Right atrium auricular region (tissue), 2 donors: ENCODE measurements at places on chromosomes 5 and 9. TPM values are rescaled to one million over a fixed set of nuclear protein-coding genes. Genes with fewer than 3 reads are reported as not detected.
A peak's percentile ranks its signal among the peaks of the same experiment; 100 is the strongest.

Gene PCDHB16
- total RNA-seq, result 5.3 TPM

Gene OTP
- total RNA-seq, result not detected

DNA sequence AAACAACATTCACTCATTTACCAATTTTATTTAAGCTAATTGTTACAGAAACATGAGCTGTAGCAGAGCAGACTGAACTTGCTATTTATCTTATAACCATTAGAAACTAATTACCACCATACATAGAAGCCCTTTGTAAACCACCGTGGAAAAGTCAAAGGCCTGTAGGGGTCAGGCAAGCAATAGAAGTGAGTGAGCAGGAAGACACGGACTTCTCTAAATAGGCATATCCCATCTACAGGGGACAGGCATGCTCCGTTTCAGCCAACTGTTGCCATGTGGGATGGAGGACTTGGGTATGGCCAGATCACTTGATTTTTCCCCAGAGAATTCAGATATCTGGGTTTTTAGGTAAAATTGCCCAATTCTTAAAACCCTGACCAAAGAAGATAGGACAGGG lies 44.8 kb downstream of the PRRC1 start:
- no peaks in the 10 kb centered on the region for H3K27me3 ChIP-seq
- H3K27ac ChIP-seq, result no peak overlapping the region
- H3K4me1 ChIP-seq, result no peaks in the 10 kb centered on the region
- H3K36me3 ChIP-seq, result no peaks in the 10 kb centered on the region
- no peak overlapping the region for H3K4me3 ChIP-seq

GRCh38 chr5:167985373-167985772 lies 306.1 kb upstream of the WWC1 start:
- no peaks in the 10 kb centered on the region for H3K36me3 ChIP-seq
- no peak overlapping the region for H3K4me3 ChIP-seq
- H3K27me3 ChIP-seq, result no peaks in the 10 kb centered on the region

DNA sequence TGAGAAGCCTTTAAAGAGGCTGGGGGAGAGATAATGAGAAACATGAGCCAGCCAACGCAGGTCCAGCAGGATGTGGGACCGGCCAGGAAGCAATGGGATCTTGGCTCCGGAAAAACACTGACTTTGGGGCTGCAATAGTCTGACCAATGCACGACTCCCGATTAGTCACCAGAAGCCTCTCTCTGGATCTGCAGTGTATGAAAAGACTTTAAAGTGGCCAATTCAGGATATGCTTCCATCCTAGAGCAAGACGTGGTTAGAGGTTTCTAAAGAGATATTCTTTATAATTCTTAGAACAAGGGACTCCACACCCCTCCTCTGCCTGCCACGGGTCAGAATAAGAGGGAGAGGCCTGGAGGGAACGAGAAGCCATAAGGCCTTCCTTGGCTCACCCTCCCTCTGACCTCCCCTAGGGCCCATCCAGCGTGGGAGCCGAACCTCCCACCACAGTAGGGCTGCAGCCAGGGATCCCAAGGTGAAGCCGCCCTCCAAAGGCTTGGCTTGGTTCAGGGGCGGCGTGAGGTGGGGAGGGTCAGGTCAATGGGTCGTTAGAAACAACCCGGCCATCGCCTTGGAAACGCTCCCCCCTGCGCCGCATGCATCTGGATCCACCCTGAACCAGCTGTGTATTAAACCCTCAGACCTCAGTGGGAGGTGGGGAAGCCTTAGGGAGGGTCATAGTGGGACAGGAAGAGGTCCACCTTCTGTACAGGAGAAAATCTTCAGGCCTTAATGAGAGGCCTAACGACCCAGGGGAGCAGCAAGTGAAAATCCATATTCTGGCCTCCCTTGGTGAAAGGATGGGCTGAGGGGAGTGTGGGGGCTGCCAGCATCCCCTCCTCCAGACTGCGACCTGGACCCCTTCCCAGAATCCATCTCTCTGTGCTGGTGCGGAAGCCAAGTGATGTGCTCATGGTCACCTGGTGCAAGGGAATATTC lies 11.1 kb downstream of the FGF1 start:
- peak overlapping the region; percentile 66 for H3K27ac ChIP-seq
- H3K27me3 ChIP-seq, result no peaks in the 10 kb centered on the region
- H3K36me3 ChIP-seq, result no peaks in the 10 kb centered on the region
- H3K4me1 ChIP-seq, result peaks cover 37% of the 10 kb centered on the region
- no peak overlapping the region for H3K4me3 ChIP-seq

GRCh38 chr9:114029311-114030170 lies 48.6 kb downstream of the AMBP start:
- no peaks in the 10 kb centered on the region for H3K4me1 ChIP-seq
- no peaks in the 10 kb centered on the region for H3K36me3 ChIP-seq
